Activated CD4-positive, alpha-beta T cell treated with anti-CD3 and anti-CD28 coated beads for 24 hours (primary cell): ENCODE measurements at places on chromosomes 4 and X.
A peak's percentile ranks its signal among the peaks of the same experiment; 100 is the strongest.

- no peak for DNase-seq
Observed at GRCh38 chr4:138978600-138978999, 37.0 kb upstream of the NOCT start.

DNA sequence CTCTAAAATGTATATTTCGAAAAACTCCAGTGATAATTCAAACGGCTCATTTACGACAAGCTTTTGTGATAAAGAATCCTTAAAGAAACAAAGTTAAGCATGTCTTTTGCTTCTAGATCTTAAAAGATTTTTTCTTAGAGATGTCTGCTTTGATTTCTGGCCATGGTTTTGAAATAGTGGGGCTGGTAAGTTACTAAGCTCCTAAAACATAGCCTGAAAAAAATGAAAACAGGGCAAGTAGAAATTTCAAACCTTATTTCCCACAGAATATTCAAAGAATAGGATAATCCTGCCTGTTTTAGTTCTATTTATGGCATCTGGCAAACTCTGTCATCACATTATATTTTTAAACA lies 318.3 kb downstream of the ARHGAP24 start:
- DNase-seq: no peak

GRCh38 chr4:128818442-128818841 lies 8.9 kb downstream of the JADE1 start:
- no peak for DNase-seq

GRCh38 chrX:153470411-153471363 lies at the start of gene HAUS7:
Gene HAUS7 (minus strand): TSS chrX:153470576. CDS start chrX:153470557, 19 bp downstream.
- DNase-seq: peak; percentile 75

DNA sequence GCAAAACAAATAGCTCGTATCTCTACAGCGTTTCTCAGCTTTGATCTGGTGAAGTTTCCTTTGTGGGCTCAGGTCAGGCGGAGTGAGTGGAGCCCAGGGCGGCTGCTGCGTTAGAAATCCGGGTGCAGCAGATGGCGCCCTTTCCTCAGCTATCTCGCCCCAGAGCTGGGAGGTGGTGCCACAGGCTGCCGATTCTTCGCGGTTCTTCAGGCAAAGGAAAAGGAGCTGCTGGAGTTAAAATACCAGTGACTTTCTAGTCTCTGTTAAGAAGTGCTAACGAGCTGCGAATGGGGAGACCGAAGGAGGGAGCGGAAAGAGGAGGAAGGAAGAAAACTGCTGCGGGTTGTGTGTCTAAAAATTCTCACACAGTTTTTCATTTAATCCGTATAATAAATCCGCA lies 114.6 kb downstream of the CPE start:
- peak; percentile 50 for DNase-seq

- no peak for DNase-seq
Observed at GRCh38 chrX:29468911-29469494, 746.4 kb upstream of the MAGEB2 start.

DNA sequence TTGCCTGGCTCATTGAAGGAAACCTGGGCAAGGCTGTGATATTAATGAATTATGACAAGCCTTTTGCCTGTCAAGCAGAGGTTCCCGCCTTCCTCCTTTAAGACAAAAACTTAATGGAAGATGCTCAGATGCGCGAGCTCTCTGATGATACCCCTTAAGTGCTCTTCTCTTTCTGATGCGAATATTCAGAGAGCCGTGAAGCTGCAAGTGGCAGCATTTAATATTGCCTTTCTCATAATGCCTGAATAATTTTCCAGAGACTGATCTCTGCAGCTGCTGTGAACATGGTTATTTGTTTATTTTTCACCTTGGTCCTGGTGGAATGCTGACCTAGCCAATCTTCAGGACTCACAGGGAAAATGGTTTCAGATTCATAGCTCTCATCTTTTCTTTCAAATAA lies 251.8 kb downstream of the TENM3 start:
- no peak for DNase-seq

DNA sequence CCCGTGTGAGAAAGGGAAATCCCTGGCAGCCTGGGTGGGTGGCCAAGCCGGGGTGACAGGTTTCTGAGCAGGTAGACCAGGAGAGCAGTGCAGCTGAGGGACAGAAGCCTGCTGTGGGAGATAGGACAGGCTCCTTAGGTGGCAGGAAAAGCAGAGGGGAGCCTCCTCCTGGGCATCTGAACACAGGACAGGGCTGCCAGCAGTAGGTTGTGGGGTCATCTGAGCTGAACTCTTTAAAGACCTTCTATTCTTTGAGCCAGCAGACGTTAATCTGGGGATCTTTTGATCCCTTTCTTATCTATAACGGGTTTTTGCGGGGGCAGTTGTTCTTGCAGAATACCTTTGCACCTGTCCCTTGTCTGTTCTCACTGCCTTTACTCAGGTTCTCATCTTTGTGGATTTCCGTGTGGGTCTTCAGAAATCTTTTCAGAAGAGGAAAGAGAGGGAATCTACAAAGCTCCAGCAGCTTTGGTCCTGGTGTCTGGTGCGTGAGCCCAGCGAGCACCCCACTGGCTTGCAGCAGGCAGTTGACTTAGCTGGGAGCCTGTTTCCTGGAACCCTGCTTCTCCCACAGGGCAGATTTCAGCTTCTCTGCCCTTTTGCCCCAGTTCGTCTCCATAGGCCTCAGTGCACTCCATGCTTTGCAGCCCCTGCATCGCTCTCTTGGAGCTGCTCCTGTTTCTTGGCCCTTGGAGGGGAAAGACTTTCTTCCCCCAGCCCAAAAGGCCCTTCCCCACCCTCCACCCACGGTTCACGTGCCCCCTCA lies 35.8 kb upstream of the TADA2B start:
- DNase-seq: no peak

- DNase-seq: no peak
Observed at GRCh38 chr4:18816228-18816895, 794.8 kb upstream of the LCORL start.

- no peak for DNase-seq
Observed at GRCh38 chr4:79528241-79528706, 120.2 kb upstream of the GK2 start.

- no peak for DNase-seq
Observed at GRCh38 chr4:67130411-67130810, 414.9 kb downstream of the CENPC start.

- DNase-seq: no peak
Observed at GRCh38 chr4:26815199-26815598, 45.4 kb upstream of the STIM2 start.

DNA sequence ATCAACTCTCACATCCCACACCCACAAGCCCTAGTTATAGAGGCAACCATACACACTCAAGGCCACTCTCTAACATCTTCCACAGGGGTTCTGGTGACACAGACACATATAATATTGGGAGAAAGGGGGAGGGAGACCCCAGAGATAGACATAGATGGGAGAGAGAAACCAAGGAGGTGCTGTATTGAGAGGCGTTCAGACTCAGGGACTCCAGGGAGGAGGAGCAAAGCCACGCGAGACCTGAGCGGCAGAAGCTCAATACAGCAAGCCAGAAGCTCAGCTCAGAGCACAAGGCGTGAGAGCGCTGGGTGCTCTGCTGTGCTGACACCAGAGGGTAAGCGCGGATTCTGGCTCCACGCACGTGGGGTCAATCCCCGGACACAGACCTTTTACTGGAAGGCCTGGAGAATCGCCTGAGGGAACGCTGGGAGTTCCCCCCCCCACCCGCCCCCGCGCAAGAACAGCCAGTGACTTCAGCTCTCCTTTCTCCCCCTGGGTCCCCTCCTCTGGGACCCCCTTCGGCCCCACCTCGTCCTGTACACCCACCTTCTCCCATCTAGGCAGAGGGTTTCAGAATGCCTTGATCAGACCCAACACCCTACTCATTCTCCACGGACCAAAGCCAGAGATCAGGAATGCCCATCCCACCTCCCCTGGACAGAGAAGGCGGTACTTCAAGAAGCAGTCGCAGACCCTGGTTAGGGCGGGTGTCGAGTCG lies 8.7 kb downstream of the MSX1 start:
- DNase-seq: no peak

DNA sequence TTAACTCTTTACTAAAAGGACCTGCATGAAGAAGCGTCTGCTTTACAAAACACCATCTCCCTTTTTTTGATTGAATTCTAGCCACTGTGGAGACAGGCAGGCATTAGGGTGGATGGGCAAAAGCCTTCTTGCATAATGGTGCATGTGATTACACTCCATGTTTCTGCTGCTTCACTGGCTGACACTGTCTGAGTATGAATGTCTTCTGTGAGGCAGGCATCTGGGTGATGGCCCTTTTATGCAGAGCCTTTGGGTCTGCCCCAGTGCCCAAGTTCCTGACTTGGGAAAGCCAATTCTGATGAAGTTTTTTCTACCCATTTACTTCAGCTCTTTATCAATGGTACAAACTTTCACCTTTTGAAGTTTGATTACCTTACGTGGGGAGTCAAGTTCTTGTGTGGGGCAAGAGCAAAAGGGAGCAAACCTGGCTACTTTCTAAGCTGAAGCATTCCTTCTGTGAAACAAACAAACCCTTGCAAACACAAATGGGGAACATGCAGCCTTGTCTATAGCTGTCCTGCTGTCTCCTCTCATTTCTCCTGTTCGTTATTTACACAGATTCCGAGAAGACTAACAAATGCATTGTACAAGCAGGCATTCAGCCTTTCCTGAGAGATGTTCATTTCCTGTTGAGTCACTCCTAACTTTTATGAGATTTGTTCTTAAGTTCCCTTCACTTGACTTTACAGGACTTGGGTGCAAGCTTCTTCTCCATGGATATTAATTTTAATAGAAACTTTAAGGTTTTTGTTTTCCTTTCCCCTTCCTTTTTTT lies 301.9 kb downstream of the TLL1 start:
- no peak for DNase-seq

GRCh38 chr4:75653845-75654503 lies 19.2 kb downstream of the G3BP2 start:
- DNase-seq: no peak

GRCh38 chrX:130770615-130771014 lies 132.4 kb downstream of the ENOX2 start:
- no peak for DNase-seq

GRCh38 chrX:89053223-89053622 lies 306.2 kb downstream of the CPXCR1 start:
- no peak for DNase-seq

DNA sequence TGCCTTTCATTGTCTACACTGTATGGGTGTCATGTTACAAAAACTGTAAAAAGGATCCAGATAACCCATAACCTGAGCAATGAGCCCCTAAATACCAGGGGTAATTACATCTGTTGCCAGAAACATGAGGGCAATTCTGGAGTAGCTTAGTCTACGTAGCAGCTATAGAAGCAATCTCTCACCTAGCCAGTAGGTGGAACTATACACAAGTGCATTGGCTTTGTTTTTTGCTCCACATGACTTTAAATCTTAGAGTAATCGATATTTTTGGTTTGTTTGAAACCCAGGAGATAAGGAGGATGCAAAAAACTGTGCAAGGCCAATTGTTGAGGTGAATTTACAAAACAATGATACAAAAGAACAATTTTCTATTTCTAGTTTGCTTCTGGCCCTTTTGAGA lies 57.5 kb downstream of the GPR82 start:
- DNase-seq: no peak

DNA sequence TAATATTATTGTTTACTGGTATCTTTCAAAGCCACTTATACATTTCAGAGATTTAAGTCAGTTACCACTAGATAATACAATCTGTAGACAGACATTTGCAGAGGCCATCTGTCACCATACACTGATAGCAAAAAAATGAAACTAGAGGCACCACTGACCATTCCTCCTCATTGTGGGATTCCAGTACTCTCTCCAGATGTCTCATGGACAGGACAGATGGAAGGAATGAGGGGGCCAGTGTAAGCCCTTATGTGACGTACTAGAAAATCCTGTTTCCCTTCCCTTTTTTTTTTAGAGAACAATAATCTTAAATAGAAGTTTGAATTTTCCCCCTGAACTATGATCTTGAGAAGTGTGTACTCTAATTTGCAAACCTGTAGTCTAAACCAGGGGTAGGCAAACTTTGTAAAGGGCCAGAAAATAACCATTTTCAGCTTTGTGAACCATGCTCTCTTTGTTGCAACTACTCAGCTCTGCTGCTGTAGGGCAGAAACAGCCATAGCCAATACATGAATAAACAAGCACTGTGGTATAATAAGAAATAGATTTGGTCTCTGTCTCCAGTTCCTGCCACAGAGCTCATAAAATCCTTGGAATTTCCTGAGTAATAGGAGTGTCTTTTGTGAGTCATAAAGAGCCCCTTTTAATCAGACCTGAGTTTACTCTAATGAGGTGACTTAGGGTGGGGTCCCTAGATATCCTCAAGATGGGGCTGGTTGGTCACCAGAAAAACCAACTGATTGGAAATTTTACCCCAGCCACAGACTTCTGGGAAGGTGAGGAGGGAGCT lies 90.4 kb downstream of the MOSPD2 start:
- DNase-seq: no peak

- no peak for DNase-seq
Observed at GRCh38 chrX:72107320-72107719, 24.4 kb downstream of the RTL5 start.

- no peak for DNase-seq
Observed at GRCh38 chr4:146932116-146932515, 13.5 kb downstream of the TTC29 start.

- no peak for DNase-seq
Observed at GRCh38 chr4:26807330-26807729, 53.3 kb upstream of the STIM2 start.

GRCh38 chrX:23554304-23554703 lies 113.0 kb upstream of the PRDX4 start:
- no peak for DNase-seq

DNA sequence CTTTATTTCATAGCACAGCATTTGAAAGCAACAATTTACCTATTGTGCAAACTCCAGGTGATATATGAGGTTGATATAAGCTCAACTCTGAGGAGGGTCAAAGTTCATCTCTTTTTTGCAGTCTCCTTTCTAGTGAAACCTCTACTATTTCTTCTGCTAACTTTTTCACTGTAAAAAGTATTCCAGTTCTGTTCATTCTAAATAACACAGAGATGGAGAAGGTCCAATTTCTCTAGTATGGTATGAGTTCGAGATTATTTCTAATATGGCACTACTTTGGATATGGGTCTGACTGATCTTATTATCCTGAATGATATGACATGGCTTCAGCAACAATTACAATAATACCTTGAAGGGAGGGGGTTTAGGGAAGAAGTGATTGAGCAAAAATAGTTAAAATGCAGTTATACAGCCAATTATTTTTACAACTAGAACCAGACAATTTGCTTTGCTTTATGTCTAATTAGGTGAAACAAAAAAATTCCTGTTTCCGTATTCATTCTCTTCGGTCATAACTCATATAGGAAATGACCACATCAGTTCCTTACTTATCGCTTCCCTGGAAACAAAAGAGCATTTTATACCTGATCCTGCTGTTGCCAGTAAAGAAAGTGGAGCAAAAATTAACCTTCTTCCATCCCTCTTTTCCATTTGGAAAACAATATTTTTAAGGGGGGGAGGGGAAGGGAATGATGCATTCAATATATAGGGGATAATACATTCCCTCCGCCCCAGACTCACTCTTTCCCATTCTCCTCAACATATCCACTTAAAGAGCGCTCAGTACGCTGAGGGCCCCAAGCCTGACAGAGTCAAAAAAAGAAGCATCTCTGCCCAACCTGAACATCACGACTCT lies 1.0 kb downstream of the TBC1D9 start:
- DNase-seq: no peak

- no peak for DNase-seq
Observed at GRCh38 chr4:111854494-111855087, 290.7 kb upstream of the FAM241A start.
